ENCODE measurements at places on chromosomes 6 and 20.
A peak's percentile ranks its signal among the peaks of the same experiment; 100 is the strongest.

GRCh38 chr20:62797671-62798532 lies 1.6 kb downstream of the MRGBP start:
- no peak for DNase-seq

DNA sequence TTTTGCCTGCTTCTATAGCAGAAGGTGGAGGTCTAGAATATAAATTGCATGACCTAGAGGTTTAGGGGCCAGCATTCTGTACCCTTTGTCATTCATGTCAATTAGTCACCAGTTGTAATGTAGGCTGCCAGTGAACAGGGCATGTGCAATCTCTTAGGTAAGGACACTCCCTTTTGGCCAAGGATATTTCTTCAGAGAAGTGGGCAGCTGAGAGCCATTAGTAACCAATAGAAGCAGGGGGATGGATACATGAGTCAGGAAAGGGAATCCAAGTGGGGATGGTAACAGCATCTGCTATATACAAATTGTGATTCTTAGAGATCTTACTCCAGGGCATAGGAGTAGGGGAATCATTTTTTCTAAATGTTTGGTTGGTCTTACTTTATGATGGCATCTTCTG lies 494.2 kb upstream of the JAG1 start:
- no peak for DNase-seq

DNA sequence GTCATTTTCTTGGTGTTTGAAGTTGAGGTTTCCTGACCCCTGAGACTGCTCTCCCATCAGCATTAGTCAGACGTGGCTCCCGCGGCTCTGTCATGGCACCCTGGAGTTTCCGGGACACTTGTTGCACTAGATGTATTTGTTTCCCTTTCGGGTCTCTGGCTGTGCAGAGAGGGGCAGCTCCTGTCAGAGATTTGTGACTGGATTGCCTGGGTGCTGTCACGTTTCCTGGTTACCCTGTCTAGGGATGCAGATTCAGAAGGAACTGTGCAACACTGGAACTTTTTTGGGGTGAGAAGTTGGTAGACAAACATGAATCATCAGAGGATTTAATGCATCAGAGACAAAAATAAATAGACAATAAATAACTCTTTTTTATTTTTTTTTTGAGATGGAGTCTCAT lies 431.8 kb upstream of the MAN1A1 start:
- no peak for DNase-seq

- no peak for DNase-seq
These were observed 29.7 kb downstream of the CEBPB start for GRCh38 chr20:50220093-50220893.

DNA sequence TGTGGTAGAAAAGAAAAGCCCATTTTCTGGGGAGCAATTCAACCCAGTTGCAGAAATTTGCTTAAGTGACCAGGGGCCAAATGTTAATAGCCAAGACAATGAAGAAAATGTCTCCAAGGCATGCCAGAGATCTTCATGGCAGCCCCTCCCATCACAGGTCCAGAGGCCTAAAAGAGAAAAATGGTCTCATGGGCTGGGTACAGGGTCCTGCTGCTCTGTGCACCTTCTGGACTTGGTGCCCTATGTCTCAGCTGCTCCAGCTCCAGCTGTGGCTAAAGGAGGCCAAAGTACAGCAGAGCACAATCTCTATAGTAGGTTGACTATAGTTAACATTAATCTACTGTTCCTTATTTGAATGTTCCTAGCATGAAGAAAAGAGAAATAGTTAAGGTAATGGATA lies 44.7 kb downstream of the FRK start:
- DNase-seq, result no peak

- no peak for DNase-seq
These were observed 98.3 kb downstream of the ELOVL5 start for GRCh38 chr6:53250176-53251032.

GRCh38 chr6:50091641-50092040 lies 41.9 kb upstream of the DEFB112 start:
- DNase-seq, result no peak

GRCh38 chr6:40845553-40845952 lies 193.5 kb downstream of the UNC5CL start:
- no peak for DNase-seq

DNA sequence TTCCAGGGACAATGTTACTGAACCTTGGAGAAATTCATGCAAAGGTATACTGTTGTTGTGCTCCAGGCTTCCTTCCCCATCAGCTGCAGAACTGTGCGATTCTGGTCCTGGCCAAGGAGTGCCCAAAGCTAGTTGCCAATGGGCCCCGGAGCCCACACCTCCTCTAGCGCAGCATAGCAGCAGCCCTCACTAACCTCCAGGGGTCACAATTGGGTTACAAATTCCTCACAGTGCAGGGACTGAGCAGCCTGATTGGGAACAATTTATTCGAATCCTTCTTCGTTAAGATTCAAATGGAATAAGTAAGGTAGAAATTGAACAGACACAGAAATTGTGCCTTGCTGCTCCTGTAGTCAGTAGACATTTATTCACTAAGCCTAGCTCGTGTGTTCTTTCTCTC lies 284.9 kb downstream of the PRKN start:
- no peak for DNase-seq

DNA sequence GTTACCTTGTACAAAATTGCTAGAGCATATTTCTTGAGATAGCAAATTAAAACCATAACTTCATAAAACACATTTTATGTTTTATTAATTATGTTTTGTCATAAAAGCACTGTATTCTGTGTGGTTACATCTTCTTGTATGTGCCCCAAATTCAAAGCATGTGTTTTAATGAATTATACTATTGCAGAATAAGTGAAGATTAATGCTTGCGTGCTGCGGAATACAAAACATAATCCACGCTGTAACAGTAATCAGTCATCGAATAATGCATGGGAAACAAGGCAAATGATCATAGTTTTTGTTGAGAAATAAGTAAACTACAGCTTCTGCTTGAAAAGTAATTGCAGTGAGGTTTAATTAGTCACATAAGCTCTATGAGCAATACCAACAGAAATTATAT lies 459.2 kb upstream of the SOX4 start:
- no peak for DNase-seq

DNA sequence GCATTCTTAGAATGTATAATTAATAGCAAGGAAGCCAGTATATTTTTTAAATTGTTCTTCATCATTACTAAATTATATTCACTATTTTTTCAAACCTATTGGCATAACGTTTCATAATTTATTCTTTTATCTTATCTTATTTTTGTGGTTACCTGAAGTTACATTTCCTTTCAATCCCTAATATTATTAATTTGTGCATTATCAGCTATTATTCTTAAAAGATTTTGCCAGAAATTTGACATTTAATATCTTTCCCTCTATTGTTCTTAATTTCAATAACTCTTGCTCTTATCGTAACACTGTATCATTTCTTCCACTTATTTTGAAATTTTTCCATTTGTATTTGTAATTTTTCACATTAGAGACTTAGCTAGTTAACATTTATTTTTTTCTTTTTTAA lies 18.4 kb downstream of the OR14J1 start:
- DNase-seq, result no peak

DNA sequence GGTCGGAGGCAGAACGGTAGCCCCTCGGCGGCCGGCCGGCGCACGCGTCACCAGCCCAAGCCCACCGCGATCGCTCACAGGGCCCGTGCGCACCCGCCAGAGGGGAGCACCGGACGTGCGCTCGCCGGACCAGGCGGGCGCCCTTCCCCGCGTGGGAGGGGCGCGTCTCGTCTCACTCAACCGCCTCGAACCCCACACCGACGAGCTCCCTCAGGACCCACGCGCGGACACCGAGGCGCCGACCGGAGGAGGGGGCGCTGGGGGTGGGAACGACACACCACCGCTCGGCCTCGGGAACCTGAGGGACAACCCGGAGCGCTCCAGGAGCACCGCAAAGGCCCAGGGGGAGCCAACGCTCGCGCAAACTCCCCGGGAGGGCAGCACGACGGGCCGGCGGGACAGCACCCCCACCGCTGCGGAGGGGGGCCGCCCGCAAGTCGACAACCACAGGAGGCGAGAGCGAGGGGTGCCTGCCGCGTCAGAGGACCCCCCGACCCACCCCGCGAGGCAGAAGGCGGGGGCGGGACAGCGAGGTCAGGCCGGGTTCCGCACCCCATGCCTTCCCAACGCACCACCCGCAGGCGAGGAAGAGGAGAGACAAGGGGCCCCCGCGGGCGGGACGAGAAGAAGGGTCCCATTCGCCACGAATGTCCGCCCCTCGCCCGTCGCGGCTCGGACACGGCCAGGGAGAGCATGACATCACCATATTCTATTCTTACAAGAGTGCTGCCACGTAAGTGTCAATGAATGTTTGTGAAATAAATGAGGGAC lies 512.7 kb upstream of the ZNF337 start:
- DNase-seq, result no peak

- DNase-seq, result peak; percentile 13
These were observed 117.9 kb downstream of the GMDS start for GRCh38 chr6:2127484-2127911.

DNA sequence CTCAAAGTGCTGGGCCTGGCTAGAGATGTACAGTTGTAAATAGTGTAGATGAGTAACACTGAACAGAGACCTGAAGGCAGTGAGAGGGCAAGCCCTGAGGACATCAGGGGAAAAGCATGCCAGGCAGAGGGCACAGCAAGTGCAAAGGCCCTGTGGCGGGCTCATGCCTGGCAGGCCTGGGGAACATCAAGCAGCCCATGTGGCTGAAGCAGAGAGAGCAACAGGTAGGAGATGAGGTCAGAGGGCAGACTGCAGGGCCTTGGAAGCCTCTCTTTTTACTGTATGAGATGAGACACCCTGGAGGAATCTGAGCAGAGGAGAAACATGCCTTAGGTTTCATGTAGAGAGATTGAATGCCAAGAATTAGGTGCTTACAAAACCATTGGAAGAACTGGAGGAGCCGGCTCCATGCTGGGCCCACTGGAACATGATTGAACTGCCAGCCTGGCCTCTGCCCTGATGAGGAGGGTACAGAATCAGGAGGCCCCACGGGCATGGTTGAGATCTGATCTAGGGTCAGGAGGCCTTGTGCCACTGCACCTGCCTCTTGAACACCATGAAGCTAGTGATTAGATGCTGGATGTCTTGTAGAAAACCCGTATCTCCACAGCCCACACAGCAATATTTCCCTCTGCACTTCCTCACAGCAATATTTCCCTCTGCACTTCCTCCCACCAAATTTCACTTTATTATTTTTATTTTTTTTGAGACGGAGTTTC lies 5.9 kb upstream of the HMGA1 start:
- DNase-seq, result no peak

- peak; percentile 28 for DNase-seq
These were observed 63.6 kb downstream of the HUS1B start for GRCh38 chr6:593139-593906.

DNA sequence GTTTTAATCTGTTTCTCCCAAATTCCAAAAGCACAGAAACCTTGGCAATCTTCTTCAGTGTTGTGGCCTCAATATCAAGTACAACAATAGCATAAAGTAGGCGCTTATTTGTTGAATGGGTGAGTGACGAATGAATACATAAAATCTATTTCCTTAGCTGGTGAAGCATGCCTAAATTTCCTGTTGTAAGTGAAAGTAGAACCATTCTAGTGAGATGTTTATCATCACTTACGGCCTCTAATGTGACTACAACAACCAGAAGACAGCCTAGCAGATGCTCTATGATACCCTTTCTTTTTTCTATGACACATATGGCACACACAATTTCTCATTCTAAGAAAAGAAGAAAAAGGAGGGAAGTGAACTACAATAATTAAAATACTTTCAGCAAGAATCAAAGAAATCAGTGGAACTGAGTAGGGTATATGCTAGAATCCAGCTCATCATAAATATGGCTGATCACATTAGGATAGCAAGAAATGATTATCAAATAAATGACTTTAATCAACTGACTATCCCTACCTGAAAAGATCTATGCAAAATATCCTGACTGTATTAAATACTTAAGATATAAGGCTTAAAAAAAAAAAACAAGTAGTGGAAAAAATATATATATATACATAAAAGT lies 67.4 kb downstream of the BTBD9 start:
- DNase-seq, result no peak

GRCh38 chr20:57622201-57622570 lies 2.0 kb upstream of the ZBP1 start:
- no peak for DNase-seq

- no peak for DNase-seq
These were observed 438.5 kb upstream of the CITED2 start for GRCh38 chr6:139812939-139813338.

- DNase-seq, result no peak
These were observed 243.7 kb downstream of the ALDH8A1 start for GRCh38 chr6:134706153-134706552.

- DNase-seq, result no peak
These were observed 6.3 kb downstream of the BRD2 start for GRCh38 chr6:32974541-32975308.

DNA sequence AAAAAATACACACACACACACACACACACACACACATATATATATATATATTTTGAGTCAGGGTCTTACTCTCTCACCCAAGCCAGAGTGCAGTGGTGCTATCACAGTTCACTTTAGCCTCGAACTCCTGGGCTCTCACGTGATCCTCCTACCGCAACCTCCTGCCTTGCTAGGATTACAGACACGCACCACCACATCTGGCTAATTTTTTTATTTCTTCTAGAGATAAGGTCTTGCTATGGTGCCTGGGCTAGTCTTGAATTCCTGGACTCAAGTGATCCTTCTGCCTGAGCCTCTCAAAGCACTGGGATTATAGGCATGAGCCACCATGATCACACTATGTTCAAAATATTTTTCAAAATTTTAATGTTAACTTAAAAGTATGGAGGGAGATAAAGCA lies 43.5 kb downstream of the NUP153 start:
- DNase-seq, result no peak

DNA sequence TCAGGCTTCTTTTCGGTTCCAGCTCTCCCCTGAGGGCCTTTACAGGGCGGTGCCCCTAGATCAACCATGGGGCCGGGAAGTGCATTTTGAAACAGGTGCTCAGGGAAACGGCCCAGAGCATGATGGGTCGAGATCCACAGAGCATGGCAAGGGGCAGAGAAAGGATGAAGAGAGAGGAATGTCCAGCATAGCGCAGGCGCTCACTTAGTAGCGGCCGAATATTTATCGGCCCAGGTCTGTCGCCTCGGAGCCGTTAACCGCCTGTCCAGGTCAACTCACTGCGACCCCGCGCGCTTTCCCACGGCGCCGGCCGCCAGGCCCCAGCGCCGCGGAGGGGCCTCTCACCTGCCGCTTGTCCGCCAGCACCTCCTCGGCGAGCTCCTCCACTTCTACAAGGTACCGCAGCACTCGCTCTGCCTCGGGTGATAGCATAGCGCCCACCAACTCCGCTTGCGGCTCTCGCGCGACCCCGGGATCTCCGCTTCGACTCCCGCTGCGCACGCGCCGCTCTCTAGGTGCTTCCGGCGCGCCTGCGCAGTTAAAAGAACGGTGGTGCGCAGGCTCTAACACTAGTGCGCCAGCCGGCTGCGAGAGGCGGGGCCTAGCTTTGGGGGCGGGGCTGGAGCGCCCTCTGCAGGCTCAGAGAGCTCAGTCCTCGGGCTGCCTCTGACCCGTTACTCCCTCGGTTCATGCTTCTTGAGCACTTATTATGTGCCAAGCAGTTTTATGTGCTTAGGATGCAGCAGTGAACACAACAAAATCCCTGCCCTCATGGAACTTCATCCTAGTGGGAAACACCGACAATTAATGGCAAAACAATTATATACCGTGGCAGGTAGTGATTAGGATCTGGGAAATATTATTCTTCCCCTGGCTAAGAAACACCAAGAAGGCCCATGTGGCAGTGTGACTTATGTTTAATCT lies at the start of gene PDRG1:
PDRG1 (minus strand) TSS at position 517 of the 924 bp plus-strand sequence; CDS start at position 432, 85 bp downstream.
- DNase-seq, result peak; percentile 96

- no peak for DNase-seq
These were observed 24.2 kb downstream of the ZNF311 start for GRCh38 chr6:28980852-28981430.
